ENCODE measurements at places on chromosomes 6 and 20.

GRCh38 chr20:51995551-51995951 is 193.2 kb upstream of the SALL4 start:
- DNase-seq: no peak

GRCh38 chr6:125806813-125807212 is 16.1 kb downstream of the NCOA7 start:
- DNase-seq: no peak

DNA sequence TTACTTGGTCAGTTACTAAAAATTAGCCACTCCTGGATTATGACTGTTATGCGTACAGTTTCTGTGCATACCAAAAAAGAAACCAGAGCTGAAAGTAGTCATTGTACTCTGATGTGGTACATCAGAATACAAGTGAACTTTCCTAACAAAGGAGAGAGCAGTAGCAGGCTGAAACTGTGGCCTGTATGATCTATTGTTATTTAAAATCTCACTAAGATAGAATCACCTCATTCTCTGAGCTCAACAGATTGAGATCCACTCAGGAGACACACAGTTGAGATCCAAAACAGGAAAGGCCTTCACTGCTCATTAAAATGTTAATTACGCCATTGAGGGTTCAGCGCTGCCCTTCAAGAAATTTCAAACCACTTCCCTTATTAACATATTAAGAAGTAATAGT is 576.4 kb downstream of the LMBRD1 start:
- DNase-seq: no peak

GRCh38 chr6:10580570-10580969 is 59.4 kb downstream of the GCNT2 start:
- DNase-seq: no peak

DNA sequence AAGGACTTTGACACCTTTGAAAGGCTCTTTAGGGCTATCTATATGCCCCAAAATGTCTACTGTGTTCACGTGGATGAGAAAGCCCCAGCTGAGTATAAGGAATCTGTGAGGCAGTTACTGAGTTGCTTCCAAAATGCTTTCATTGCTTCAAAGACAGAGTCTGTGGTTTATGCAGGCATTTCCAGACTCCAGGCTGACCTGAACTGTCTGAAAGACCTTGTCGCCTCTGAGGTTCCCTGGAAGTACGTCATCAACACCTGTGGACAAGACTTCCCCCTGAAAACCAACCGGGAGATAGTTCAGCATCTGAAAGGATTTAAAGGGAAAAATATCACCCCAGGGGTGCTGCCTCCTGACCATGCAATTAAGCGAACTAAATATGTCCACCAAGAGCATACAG is 65.2 kb downstream of the GCNT2 start:
- DNase-seq: no peak

DNA sequence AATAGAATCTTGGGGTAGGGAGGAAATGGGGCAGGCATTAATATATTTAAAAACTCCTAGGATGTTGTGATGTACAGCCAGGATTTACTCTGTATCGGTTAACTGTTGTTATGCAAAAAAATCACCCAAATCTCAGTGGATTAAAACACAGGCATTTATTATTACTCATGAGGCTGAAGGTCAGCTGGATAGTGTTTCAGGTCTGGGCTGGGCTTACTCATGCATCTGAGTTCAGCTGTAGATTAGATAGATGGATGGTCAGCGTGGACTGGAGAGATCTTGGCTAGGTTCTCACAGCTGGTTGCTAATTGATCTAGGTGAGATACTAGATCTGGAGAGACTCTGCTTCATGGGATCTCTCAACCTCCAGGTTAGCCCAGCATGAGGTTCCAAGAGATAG is 131.4 kb downstream of the BTBD3 start:
- no peak for DNase-seq
